ENCODE measurements at places on chromosomes 11 and 22. TPM values are rescaled to one million over a fixed set of nuclear protein-coding genes. Genes with fewer than 3 reads are reported as not detected.

PIH1D2 gene
- 0.51 TPM for total RNA-seq

WNT11 gene
- not detected for total RNA-seq

VSTM5 gene
- total RNA-seq: not detected

KCNQ1OT1 gene
- total RNA-seq: 0.16 TPM

RNASEH2C gene
- 41.8 TPM for total RNA-seq

TAF6L gene
- 17.8 TPM for total RNA-seq

GRCh38 chr11:117217141-117218084 is 14.5 kb downstream of the PCSK7 start:
- no peaks in the 10 kb centered on the region for H3K4me1 ChIP-seq
- no peak overlapping the region for H3K27ac ChIP-seq

- peaks cover 12% of the 10 kb centered on the region for H3K36me3 ChIP-seq
- peak overlapping the region; percentile 25 for H3K4me3 ChIP-seq
- H3K27me3 ChIP-seq: no peaks in the 10 kb centered on the region
- peaks cover 42% of the 10 kb centered on the region for H3K4me1 ChIP-seq
- peak; percentile 73 for DNase-seq
These were observed 432 bp upstream of the GRK2 start for GRCh38 chr11:67265633-67266448.

GRCh38 chr11:95849087-95849825 is 59.0 kb downstream of the CEP57 start:
- no peak overlapping the region for H3K4me3 ChIP-seq
- no peak overlapping the region for H3K27ac ChIP-seq
- H3K36me3 ChIP-seq: peaks cover 2% of the 10 kb centered on the region
- H3K27me3 ChIP-seq: no peaks in the 10 kb centered on the region
- H3K4me1 ChIP-seq: no peaks in the 10 kb centered on the region

DNA sequence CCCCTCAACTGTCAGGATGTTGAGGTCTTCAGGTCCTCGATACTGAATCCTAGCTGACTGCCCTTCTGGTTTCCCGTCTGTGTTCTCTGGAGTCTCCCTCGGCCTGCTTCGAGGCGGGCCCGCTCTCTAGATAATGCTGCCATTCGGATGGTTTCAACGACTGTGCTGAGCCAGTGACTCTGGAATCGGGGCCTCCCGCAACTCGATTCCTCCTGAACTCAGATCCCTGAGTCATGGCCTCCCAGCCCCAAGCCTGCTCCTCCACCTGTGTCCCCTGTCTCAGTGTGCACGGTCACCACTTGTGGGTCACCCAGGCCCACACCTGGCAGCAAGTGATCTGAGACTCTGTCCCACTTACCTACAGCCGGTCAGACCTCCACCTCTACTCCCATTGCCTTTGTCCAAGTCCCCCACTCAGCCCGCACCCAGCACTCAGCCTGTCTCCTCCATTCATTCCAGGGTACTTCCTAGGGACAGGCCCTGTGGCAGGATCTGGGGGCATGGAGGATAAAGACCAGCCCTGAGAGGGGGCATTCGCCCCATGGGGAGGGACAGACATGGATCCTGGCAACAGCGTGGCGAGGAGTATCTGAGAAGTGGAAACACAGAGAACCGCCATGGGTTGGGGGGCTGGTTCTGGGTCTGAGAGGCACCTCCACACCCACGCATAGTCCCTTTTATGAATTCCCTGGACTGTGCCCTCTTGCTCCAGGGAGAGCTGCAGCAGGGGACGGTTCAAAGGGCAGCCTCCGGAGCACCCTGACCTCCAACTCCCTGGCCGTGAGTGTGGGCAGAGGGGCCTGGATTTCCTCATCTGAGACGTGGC is 14.3 kb downstream of the MPST start:
- no peak overlapping the region for H3K4me3 ChIP-seq
- no peak overlapping the region for H3K27ac ChIP-seq
- no peaks in the 10 kb centered on the region for H3K27me3 ChIP-seq
- H3K4me1 ChIP-seq: no peaks in the 10 kb centered on the region
- no peaks in the 10 kb centered on the region for H3K36me3 ChIP-seq

DNA sequence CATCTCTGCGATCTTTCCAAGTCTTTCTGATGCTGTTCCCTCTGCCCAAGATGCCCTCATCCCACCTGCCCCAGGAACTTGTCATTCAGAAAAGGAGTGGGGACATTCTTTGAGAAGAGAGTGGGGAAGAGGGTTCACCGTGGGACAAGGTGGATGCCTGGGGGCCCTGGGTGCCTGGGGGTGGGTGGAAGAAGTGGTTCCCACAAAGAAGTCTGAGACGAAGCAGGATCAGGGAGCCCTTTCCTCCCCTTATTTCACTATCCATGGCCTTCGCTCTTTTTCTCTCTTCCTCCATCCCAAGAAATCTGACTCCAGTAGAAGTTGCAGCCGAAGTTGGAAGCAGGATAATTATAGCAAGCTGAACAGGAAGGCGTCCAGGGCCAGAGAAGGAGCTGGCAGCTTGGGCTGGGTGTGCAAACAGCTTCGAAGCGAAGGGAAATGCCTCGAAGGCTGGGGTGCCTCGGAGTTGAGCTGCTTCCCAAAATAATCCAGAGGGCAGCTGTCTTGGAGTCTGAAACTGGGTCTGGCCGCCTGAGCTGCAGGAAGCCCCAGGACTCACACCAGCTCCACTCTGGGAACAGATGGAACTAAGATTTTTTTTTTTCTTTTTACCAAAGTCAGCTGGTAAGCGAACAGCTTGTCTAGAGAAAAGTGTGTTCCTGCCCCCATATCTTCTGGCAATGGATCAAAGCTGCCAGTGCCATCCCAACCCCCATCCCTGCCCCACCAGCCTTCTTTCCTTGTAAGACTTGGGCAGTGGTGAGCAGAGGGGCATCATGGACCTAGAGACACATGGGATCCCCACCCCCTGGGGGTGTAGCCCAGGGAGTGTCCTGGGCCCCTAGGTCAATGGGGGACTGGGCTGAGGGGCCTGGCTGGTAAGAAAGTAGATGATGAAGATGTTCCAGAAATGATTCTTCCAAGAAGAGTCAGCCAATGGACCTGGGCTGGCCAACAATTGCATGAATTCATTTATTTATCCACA is 31.5 kb downstream of the PARVG start:
- no peak overlapping the region for H3K4me3 ChIP-seq
- H3K27me3 ChIP-seq: no peaks in the 10 kb centered on the region
- no peaks in the 10 kb centered on the region for H3K4me1 ChIP-seq
- DNase-seq: no peak
- H3K36me3 ChIP-seq: no peaks in the 10 kb centered on the region

GRCh38 chr11:6654281-6655019 is 1.2 kb downstream of the DCHS1 start:
- H3K36me3 ChIP-seq: no peaks in the 10 kb centered on the region
- no peaks in the 10 kb centered on the region for H3K27me3 ChIP-seq
- H3K4me3 ChIP-seq: peak overlapping the region; percentile 52
- H3K27ac ChIP-seq: peak overlapping the region; percentile 66

- H3K27ac ChIP-seq: no peak overlapping the region
- no peaks in the 10 kb centered on the region for H3K36me3 ChIP-seq
- no peaks in the 10 kb centered on the region for H3K27me3 ChIP-seq
- peak; percentile 65 for DNase-seq
- H3K4me1 ChIP-seq: no peaks in the 10 kb centered on the region
These were observed 22.7 kb upstream of the GRAMD1B start for GRCh38 chr11:123407130-123407995.

DNA sequence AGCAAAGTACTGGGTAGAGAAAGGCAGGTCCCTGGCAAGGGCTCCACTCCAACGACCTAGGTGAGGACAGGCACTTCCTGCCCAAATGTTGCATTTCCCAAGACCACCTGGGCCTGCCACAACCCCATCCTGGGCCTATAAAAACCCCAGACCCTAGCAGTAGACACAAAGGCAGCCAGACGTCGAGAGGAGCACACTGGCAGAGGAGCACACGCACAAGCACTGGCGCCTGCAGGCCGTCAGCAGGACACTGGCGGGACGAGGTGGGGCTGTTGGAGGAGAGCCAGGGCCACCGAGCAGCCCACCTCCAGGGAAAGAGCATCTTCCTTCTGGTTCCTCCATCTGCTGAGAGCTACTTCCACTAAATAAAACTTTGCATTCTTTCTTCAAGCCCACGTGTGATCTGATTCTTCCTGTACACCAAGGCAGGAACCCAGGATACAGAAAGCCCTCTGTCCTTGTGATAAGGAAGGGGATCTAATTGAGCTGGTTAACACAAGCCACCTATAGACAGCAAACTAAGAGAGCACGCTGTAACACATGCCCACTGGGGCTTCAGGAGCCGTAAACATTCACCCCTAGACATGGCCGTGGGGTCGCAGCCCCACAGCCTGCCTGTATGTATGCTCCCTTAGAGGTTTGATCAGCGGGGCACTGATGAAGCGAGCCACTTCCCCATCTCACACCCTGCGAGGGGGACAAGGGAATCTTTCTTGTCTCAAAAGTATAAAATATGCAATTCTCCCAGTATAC is 89.7 kb upstream of the MTMR2 start:
- no peaks in the 10 kb centered on the region for H3K27me3 ChIP-seq
- H3K27ac ChIP-seq: peak overlapping the region; percentile 58
- no peaks in the 10 kb centered on the region for H3K36me3 ChIP-seq
- peaks cover 39% of the 10 kb centered on the region for H3K4me1 ChIP-seq

- no peaks in the 10 kb centered on the region for H3K27me3 ChIP-seq
- no peak for DNase-seq
- no peaks in the 10 kb centered on the region for H3K4me1 ChIP-seq
- no peak overlapping the region for H3K27ac ChIP-seq
These were observed 67.7 kb downstream of the SEZ6L start for GRCh38 chr22:26236991-26237390.

DNA sequence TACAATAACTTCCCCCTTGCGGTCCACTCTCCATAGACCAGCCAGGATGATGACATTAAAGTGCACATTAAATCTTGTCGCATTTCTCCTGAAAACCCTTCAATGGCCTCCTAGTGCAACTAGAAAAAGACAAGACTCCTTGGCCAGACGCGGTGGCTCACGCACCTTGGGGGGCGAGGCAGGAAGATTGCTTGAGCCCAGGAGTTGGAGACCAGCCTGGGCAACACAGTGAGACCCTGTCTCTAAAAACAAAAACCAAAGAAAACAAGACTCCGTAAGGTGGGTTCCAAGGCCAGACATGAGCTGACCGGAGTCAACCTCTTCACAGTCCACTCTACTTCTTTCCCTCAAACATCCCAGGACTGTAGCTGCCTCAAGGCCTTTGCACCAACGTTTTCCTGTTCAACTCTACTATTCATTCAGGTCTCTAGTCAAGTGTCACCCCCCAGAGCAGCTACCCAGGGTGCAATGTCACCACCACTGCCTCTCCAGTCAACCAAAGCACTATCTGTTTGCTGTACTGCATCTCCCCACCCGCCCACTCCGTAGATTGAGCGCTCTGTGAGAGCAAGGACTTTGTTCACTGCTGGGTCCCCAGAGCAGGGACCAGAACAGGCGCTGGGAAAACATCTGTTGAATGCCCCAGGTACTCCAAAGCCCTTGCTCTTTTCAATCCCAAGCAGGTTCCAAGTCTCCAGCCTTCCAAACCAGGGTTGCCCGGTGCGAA is 739 bp downstream of the ZMAT5 start:
- no peak for DNase-seq
- H3K27ac ChIP-seq: peak overlapping the region; percentile 88
- H3K27me3 ChIP-seq: no peaks in the 10 kb centered on the region
- peaks cover 17% of the 10 kb centered on the region for H3K4me1 ChIP-seq

DNA sequence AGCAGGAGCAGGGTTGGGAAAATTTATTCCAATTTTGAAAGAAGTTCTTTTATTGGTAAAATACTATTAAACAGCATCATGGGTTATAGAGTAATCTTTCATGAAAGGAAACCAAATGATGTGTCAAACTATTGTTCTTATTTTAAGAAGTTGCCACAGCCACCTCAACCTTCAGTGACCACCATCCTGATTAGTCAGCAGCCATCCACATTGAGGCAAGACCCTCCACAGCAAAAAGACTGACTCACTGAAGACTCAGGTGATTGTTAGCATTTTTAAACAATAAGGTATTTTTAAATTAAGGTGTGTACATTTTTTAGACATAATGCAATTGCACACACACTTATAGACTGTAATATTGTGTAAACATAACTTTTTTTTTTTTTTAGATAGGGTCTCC is 3.7 kb upstream of the HEPHL1 start:
- H3K36me3 ChIP-seq: no peaks in the 10 kb centered on the region
- no peaks in the 10 kb centered on the region for H3K27me3 ChIP-seq
- H3K4me1 ChIP-seq: no peaks in the 10 kb centered on the region
- no peak for DNase-seq
- H3K27ac ChIP-seq: no peak overlapping the region

DNA sequence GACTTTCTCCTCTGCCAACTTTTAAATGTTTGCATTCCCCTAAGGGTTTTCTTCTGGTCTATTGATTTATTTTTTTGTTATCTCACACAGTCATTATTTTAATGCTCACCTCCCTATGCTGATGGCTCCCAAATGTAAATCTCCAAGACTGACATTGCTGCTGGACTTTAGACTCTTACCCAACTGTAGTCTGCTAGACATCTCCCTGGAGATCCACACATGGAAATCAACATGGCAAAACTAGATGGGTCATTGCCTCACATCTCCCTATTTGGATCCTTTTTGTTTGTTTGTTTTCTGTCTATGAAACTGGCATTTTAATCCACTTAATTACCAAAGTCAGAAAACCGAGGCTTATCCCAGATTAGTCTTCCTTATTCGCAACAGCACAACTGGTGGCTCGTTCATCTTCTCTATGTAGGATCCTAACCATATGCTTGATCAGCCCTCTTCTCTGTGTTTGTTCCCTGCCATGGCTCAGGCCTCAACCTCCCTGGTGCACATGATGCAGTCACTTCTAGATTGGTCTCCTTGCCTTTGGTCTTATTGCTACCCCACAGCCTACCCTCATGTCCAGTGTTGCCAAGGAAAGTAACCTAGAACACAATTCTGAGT is 37.3 kb downstream of the SC5D start:
- peaks cover 19% of the 10 kb centered on the region for H3K4me1 ChIP-seq
- no peak for DNase-seq
- H3K27ac ChIP-seq: no peak overlapping the region
- H3K4me3 ChIP-seq: no peak overlapping the region
- H3K27me3 ChIP-seq: no peaks in the 10 kb centered on the region

DNA sequence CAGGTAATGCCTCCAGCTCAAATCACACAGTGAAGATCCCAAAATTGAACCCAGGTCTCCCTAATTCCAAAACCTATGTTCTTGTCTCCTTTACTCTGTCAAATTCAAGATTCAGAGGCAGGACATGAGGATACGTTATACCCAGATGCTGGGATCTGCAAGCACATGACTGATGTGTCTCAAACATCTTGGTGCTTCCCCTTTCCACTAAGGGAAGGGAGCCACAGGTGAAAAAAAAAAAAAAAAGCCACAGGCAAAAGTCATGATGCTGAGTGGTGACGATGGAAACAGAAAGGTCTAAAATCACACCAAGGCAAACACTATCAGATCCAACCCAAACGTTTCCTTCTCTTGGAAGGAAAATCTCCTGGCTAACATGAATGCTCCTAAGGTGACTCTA is 24.0 kb downstream of the ABTB2 start:
- DNase-seq: no peak
- no peak overlapping the region for H3K4me3 ChIP-seq
- H3K27me3 ChIP-seq: no peaks in the 10 kb centered on the region
- no peaks in the 10 kb centered on the region for H3K36me3 ChIP-seq
- no peaks in the 10 kb centered on the region for H3K4me1 ChIP-seq

DNA sequence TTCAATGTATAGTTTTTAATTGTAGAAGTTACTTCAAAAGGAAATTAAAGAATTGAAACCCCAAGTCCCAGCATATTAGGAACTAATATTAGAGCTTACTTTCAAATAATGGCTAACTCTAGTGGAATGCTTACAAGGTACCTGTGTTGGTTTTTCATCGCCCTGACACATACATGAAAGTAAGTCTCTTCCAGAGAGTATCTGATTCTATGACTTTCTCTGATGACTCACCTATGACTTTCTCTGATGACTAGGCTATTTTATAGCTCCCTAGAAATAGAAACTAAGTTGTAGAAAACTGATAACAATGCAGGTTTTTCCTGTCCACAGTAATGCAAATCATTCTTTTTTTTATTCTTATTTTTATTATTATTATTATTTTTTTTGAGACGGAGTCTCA is 33.6 kb upstream of the MMP7 start:
- H3K27me3 ChIP-seq: no peaks in the 10 kb centered on the region
- H3K4me3 ChIP-seq: no peak overlapping the region
- no peak overlapping the region for H3K27ac ChIP-seq
- H3K36me3 ChIP-seq: no peaks in the 10 kb centered on the region
- no peak for DNase-seq
